T47D (cell line): ENCODE measurements at places on chromosomes 11 and 22.

- no peak for DNase-seq
Measured at GRCh38 chr11:131074573-131074972, 158.3 kb upstream of the SNX19 start.

GRCh38 chr11:125393331-125393730 lies 102.7 kb downstream of the FEZ1 start:
- DNase-seq, result peak; percentile 49

DNA sequence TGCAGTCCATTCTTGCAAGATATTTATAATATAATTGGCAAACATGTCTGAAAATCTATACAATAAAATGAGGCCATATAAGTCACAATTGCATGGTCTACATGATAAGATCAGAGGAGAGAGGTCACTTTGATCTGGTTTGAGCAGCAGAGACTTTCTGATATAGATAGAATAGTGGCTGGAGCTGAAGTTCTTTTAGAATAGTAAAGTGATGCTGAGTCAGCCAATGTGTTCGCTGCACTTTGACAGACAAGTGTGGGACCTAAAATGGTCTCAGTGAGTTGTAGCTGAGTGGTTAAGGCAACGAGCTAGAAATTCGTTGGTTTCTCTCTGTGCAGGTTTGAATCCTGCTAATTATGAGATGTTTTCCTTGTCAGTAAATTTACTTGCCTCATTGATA lies 257.0 kb upstream of the C11orf87 start:
- no peak for DNase-seq

DNA sequence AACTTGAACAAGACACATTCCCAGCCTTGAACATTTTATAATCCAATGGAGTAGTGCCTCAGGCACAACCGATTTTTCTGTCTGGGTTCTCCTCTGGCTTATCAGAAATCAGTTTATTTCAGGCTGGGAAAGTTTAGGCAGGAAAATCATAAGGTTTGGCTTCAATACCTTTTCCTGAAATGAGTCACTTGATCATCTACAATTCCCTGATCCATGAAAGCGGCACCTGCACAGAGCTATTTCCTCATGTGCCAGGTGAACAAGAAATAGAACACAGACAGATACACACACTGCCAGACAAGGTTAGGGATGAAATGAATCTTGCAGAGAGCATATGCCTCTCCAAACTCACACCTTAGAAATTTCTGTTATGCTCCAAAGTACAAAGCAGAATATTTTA lies 106.7 kb upstream of the OR9G4 start:
- DNase-seq, result no peak

- DNase-seq, result no peak
Measured at GRCh38 chr11:57240007-57240406, 3.0 kb upstream of the APLNR start.

DNA sequence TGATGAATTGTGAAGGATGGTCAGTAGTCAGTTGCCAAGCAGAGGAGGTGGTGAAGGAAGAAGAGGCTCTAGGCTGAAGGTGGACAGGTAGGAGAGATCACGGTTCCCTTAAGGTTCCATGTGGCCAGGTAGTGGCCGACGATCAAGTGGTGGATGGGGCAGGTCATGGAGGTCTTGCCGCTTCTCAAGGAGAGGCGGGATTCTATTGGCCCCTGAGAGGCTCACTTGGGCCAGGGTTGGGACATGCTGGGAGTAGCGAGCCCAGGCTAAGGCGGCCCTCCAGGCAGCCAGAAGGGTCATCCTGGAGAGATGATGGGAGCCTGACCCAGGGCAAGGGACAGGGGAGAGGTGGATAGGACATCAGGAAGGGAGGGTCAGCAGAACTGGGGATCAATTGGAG lies 20.9 kb upstream of the TMPRSS4 start:
- no peak for DNase-seq

DNA sequence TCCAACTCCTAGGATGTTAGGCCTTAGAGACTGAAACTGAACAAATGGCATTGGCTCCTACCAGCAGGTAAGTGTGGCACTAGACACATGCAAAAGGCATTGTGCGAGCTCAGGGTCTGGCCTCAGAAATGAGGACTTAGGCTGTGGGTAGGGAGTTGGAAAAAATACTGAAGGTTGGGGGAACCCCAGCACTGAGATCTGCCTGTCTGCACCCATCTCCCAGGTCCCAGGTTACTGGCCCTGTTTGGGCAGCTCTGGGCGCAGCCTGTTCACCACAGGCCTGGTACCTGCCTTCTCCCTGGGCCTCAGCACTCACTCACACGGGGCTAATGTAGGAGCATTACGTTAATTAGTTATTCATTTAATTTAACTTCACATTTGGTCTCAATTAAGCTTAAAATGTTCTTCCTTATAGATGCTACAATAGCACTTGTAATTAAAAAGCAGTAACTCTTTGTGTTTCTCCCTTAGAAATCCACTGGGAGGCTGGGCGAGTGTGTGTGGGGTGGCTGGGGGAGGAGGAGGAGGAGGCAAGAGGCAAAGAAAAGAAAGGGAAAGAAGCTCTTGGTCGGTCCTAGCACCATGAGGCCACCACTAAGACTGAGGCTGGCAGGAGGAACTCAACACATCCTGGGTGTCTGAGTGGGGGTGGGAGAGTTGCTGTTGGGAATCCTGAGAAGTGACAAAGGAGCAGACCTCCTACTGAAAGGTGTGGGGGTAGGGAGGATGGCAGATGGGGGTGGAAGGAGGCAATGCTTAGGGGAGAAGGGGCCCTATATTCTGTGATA lies 19.4 kb downstream of the TMEM218 start:
- no peak for DNase-seq
